Panc1 (cell line): ENCODE measurements at places on chromosomes 12 and 14.

DNA sequence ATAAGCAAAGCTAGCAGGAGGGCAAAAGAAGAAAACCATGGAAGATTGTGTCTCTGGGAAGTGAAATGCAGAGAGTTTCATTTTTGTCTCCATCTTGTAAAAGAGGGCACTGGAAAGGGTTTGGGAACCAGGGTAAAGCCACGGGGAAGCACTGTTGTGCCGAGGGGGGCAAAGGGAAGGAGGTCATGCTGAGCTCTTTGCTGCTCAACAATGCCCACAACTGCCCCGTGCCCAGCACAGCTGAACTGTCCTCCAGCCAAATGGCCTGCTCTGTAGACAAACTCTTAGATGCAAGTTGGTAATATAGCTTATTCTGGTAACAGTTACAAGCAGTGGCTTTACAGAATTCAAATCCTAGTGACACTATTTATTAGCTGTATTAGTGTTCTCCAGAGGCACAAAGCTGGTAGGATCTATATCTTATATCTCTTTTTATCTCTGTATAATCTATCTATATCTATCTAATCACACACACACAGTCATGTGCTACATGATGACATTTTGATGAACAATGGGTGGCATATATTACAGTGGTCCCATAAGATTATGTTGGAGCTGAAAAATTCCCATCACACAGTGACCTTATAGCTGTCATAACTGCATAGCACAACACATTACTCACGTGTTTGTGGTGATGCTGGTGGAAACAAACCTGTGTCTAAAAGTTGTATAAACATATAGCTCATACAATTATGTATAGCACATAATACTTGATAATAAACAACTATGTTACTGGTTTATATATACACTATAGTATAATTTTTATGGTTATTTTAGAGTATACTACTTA lies 203.4 kb upstream of the DDHD1 start:
- DNase-seq = no peak

GRCh38 chr12:104682790-104683279 lies 226.1 kb downstream of the CHST11 start:
- DNase-seq = no peak

DNA sequence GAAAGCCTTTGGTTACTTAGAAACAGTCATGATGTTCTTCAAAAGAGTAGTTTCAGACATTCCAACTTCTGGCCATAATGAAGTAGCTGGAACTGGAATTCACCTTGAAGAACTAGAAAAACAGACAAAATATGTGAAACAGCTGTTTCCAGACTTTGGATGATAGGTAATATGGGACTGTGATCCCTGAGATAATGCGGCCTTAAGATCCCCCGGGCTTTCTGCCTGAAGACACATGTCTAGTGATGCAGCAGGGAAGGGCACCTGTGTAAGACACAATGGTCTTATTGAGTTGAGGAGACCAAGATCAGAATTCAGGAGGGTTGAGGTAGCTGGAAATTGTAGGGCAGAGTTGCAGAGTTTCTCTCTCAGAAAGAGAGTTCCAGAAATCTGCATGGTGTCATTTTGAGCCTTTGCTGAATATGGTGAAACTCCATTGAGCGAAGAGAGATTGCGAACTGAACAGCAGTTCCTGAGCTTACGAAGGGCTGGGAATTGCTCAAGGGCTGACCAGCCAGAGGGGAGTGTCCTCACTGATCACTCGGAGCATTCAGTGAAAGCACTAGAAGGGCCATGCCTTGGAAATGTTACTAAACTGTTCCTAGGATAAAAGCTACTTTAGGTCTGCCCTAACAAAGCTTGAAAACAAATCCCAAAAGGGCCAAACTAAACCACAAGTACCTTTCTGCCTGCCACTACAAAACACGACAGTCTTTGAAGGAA lies 41.7 kb upstream of the FRS2 start:
- no peak for DNase-seq

GRCh38 chr12:26271889-26272492 lies 76.6 kb downstream of the SSPN start:
- DNase-seq = no peak

DNA sequence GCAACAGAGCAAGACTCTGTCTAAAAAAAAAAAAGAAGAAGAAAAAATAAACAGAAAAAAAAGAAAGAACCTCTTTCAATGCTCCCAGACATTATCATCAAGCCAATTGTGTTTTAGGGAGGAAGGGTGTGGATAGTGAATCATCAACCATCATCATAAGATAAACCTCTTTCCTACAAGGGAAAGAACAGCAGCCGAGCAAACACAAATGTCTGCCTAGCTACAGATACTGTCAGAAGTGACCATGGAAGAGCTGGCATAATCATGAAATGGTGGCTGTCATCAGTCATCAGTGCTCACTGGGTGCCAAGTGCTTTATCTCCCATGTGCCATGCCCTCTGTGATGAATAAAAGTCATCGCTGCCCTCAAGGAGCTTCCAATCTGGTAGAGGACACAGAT lies 46.6 kb downstream of the SLC17A8 start:
- no peak for DNase-seq
